ENCODE measurements at places on chromosomes 7 and 10. TPM values are rescaled to one million over a fixed set of nuclear protein-coding genes. Genes with fewer than 3 reads are reported as not detected.

Gene PON1
- total RNA-seq = not detected

Gene HOXA4
- total RNA-seq = 7.2 TPM

Gene LRRC17
- total RNA-seq = 3.6 TPM

Gene MSMB
- not detected for total RNA-seq

Gene MPLKIP
- total RNA-seq = 19.0 TPM

Gene NPS
- not detected for total RNA-seq

DNA sequence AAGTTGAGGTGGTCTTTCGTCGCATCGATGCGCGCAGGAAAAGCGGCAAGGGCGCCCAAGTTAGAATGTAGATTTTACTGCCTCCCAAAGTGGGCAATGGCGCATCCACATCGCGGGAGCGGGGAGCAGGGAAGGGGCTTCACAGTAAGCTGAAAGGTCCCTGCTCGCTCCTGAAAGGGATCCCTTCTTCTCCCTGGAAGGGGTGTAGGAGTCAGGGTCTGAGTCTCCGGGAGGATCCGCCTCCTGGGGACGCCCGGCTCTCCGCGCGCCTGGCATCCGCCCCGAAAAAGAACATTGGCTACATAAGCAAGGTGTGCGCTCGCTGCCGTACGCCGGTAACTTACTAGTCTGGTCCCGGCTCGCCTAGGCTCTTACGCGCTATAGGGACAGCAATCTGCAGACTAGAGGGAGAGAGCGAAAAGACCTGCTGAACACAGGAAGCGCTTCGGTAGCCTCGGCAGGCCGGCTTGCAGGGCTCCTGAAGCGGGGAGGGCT lies 804 bp downstream of the UNC5B start:
- peak; percentile 34 for DNase-seq

DNA sequence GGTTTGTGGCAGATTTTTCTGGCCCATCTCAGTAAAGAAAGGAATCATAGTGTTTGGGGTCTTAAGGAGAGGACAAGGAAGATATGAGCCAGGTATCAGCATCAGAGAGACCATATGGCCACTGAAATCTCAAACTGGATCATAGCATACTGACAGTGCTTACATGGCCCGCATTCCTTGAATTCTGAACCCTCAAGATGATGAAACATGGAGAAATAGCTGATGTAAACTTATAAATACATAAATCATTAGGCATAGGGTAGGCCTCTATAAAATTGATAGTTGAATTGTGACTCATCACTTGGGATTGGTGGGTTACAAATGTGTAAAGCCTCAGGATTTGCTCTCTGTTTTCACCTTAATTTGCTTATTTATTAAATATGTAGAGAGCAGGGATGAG lies 688.5 kb downstream of the CNTNAP2 start:
- no peak for DNase-seq

DNA sequence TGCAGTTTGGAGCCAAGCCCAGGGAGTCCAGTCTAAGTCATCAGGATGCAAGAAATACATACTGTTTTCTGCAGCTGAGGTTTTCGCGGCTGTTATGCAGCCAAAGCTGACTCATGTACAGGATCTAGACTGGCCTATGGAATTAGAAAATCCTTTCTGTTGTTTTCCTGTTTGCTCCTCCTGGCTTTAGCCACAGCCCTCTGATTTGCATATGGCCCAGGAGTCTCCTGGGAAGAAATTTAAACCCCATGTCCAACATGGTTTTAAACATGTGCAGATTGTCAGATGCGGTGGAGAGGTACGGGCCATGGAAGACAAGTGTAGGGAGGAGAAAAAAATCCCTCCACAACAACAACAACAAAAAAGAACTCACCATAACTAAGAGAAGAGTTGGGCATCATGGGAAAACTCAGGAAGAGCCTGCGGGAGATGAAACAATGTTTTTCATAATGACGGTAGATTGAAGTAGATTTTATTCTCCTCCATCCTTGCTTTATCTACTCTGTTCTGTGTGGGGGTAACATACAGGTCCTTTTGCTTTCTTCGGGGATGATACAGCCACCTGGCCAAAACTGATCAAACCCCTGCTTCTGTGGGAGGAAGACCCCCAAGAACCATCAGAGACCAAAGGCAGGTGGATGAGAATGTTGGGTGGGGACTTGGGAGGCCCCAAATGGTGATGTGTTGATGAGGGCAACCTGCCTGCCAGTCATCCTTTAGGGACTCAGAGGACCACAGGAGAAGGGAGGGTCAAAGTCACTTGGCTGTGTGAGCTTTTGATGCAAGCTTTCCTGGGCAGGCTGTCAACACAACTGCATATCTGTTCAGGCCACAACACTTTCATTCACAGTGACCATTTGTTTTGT lies 29.8 kb upstream of the GNA12 start:
- DNase-seq = no peak

GRCh38 chr10:88042160-88043100 lies 179.0 kb downstream of the PTEN start:
- DNase-seq = no peak

- no peak for DNase-seq
Observed at GRCh38 chr7:152462995-152463708, 27.3 kb upstream of the KMT2C start.

- DNase-seq = no peak
Observed at GRCh38 chr10:22779331-22780019, 65.1 kb upstream of the PIP4K2A start.

DNA sequence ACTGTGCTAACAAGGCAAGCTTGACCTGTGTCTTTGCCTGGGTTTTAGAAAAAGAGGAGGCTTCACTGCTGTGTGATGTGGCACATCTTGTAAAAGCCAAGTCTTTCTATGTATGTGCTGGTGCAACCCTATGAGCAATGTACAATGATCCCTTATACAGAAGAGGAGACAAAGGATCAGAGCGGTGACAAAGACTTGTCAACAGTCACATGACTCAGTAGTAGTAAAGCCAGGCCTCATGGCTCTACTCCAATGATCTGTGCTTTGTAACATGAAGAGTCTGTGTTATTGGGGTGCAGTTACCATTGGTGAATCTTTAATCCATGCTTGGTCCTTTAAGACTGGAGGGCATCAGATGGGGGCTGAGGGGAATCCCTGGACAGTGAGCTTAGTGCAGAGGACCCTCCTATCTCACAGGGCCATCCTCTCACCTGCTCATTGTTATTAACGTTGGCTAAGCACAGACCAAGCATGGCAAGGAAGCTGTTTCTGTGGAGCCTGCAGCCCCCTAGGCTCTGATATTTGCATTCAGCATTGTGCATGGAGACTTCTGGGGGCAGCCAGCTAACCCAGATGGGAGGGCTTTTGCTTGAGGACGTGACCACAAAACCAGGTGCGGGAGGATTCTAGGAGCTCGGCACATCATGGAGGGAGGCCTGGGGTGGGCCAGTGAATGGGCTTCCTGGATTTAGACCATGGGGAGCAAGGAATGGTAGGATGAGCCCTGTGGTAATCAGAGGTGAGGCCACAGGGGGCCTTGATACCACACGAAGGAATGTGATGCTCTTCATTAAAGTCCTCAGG lies 308.8 kb upstream of the ZNF32 start:
- no peak for DNase-seq

DNA sequence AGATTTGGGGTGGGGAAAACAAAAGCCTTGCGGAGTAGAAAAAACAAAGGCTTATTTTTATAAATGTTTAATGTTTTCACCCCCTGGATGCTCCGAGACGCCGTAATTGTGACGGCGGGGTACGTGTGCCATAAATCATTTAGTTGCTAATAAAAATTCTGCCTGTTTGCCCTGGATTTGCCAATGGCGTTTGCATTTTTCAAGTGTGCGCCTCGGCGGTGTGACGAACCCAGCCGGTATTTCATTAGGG lies 2.5 kb upstream of the TNRC18 start:
- no peak for DNase-seq

DNA sequence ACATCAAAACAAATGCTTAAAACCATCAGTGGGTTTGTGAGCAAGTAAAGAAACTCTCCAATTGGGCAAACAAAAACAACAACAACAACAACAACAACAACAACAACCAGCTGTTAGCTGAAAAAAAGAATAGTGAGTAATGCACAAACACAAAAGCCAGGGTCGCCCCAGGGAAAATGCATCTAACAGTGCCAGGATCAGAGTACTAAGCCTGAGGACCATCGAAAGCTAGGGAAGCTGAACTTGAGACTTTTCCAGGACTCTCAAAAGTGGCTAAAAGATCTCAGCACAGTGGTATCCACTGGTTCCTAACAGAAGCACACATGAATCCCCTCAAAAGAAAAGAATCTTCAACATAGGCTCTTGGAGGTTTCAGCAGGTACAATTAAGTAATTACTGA lies 83.3 kb downstream of the CPXM2 start:
- no peak for DNase-seq

GRCh38 chr7:159062569-159062968 lies 82.1 kb downstream of the VIPR2 start:
- no peak for DNase-seq

- DNase-seq = no peak
Observed at GRCh38 chr7:28976022-28976421, 17.9 kb upstream of the TRIL start.

- DNase-seq = no peak
Observed at GRCh38 chr7:80760292-80760691, 121.8 kb downstream of the CD36 start.

DNA sequence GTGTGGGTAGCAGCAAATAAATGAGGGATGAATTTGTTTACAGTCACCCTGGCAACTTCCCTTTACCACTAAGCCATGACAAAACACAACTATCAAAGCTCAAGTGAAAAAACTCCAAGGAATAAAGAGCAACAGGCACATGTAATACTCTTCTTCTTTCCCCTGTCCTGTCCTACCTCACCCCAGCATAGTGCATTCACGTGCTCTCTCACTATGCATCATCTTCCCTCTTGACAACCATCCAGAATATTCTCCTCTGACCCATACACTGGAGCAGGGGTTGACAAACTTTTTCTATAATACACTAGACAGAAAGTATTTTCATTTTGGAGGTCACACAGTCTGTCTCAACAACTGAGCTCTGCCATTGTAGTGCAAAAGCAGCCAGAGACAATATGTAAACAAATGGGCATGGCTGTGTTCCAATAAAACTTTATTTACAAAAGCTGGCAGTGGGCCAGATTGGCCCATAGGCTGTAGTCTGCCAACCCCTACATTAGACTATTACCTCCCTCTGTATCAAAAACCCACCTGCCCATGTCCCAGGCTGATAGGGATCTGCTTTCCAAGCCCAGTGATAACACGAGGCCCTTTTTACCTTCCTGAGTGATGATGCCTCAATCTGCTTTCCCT lies 354.5 kb downstream of the FGFR2 start:
- no peak for DNase-seq

DNA sequence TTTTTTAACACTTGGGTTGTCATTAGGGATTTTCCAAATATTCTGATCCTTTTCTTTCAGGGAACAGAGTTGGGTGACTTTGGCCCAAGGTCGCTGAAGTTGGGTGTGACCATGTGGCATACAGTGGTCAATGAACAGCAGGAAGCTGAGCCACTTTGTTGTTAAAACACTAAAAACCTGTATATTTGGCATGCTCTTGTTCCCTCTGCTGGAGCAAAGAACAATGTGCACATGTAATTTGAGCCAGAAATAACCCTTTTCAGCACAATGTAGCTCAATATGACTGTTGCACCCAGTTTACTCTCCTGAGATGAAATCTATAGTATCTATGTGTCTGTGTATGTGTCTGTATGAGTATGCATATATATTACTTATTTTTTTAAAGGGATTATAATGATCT lies 74.9 kb downstream of the ADCYAP1R1 start:
- DNase-seq = no peak

DNA sequence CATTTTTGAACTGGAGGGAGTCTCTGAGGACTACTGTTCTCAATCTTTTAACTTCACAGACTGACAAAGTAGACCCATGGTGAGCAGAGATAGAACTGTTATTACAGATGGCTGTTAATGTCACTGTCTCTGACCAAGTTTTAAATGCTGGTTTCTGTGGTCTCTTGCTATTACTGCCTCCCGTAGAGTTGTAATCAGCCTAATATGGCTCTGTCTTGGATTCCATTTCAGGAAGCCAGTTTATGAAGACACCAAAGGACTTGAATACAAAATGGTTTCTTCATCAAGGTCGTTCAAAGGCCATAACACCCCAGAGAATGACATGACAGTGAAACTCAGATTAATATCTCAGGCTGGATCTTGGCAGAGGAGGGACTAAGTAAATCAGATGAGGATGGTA lies 3.9 kb downstream of the SFRP4 start:
- DNase-seq = no peak

DNA sequence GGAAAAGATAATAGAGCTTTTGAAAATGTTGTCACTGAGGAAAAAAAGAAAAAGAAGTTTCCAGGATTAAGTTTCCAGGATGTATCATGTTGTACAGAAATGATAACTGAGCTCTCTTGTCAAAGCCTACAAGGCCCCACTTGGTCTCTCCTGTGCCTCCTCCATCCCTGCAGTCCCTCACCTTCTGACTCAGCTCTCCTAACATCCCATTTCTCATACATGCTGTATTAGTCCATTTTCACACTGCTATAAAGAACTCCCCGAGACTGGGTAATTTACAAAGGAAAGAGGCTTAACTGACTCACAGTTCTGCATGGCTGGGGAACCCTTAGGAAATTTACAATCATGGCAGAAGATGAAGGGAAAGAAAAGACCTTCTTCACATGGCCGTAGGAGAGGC lies 3.8 kb upstream of the DGKI start:
- DNase-seq = no peak

- no peak for DNase-seq
Observed at GRCh38 chr7:33868166-33868565, 37.2 kb upstream of the BMPER start.

Data from psoas muscle (tissue), 8 donors.